Right lobe of liver (tissue), 6 donors: ENCODE measurements at places on chromosomes 12 and 14.

- DNase-seq: no peak
Measured at GRCh38 chr12:49790741-49791555, 37.3 kb downstream of the NCKAP5L start.

DNA sequence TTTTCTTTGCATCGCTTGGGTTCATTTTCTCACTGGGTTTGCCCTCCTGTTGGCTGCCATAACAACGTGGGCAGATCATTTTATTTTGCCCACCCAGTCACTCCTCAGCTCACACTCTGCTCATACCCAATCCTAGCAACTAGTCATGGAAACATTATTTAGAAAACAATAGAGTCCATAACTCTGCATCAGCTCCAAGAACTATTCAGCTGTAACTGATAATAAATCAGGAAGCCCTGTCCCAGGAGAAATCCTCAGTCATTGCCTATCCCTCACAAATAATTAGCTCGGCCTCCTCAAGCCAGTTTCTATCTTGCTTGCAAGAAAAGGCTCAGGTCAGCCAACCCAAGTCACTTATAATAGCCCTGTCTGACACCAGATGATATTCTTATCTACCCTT lies 43.2 kb downstream of the RTN1 start:
- no peak for DNase-seq

- DNase-seq: no peak
Measured at GRCh38 chr12:15767301-15767700, 21.9 kb downstream of the EPS8 start.

DNA sequence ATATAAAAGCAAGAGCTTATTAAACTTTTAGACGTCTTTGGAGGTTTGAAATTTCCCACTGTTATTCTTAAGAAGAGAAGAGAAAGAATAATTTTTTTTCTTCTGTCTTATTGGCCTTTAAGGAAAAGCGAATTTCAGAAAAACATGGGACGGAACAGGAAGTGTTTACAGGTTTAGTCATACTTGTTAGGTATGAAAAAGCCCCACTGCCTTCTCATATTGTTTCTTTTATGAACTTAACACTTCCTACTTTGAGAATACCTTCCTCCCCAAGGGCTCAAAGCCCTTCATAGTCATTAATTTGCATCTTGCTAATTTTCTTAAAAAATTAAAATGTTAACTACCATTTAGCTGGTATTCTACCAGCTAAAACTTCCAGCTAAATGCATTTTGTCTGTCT lies 82.0 kb downstream of the ETV6 start:
- no peak for DNase-seq
